ENCODE measurements at places on chromosomes 6 and 20. TPM values are rescaled to one million over a fixed set of nuclear protein-coding genes. Genes with fewer than 3 reads are reported as not detected.

DNA sequence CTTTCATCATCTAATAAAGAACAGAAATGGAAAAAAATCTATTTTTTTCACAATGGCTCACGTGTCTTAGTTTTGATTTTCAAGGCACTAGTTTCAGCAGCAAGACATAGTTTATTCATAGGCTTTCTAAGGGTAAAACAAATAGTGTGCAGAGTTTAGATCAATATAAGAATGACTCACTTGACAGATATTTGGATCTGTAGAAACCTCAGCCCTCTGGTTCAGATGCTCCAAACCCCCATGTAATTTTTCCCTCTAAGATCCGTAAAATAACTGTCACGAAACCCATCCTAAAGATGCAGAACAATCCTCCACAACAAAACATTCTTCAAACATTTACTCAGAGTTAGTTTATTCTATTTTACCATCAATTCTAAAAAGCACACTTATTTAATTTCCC is 43.4 kb downstream of the IYD start:
- no peak for DNase-seq

CTCFL gene
- not detected for total RNA-seq

SLC35B2 gene
- total RNA-seq, result 56.6 TPM

GRCh38 chr6:89385846-89386245 is 26.2 kb downstream of the RRAGD start:
- DNase-seq, result no peak

DNA sequence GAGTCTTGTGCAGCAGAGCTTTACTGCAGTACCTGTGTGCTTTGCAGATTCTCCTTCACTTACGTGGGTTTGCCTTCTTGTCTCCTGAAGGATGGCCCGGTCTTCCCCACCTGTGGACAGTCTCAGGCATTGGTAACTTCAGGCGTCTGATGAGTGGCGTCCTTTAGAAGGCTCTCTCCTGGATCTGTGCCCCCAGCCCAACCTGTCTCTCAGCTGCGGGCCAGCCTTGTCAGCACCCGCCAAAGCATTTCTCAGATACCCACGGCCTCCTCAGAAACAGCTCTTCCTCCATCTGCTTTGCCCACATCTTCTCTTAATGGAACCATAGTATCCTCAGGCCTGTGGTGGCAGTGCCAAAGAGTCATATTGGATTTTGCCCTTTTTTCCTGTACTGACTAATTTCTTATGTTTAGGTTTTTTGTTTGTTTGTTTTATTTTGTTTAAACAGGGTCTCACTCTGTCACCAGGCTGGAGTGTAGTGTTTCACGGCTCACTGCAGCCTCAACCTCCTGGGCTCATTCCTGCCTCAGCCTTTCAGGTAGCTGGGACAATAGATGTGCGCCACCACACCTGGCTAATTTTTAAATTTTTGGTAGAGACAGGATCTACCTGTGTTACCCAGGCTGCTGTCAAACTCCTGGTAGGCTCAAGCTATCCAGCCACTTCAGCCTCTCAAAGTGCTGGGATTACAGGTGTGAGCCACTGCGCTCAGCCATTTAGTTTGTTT is 96.6 kb downstream of the ARID1B start:
- no peak for DNase-seq

DNA sequence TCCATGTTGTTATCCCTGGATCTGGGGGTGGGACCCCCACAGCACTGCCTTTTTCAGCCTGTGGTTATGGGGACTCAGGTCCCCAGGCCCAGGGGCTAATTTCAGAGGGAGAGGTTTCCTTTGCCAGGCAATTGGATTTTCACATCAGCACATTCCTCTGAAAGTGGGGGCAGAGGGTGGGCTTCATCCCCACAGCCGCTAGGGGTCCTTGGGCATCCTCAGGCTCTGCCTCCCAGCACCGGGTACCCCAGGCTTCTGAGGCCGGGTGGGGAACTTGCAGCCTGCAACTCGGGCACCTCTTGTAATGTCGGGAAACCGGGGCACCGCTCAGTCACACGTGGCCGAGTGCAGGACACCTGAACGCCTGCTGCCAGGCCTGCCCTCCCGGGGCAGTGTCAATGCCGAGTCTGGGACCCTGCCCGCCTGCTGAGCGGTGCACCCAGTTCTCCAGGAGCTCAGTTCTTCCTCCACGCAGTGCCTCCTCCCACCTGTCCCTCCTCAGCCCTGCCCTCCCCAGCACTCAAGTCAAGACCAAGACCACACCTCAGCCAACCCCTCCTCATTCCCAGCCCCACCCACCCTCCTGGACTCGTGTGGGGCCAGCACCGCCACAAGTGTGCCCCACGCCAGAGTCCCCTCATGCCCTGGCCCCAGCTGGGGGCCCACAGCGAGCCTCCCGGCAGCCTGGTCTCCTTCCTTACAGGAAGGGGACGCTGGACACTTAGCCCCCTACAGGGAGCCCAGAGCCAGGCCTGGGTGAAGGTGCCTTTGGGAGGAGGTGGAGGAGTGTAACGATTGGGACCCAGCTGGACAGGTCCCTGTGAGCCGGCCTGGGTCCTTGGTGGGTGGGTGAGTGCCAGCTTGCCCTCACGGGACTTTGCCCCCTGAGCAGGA is 8.8 kb upstream of the CHRNA4 start:
- DNase-seq, result no peak

DNA sequence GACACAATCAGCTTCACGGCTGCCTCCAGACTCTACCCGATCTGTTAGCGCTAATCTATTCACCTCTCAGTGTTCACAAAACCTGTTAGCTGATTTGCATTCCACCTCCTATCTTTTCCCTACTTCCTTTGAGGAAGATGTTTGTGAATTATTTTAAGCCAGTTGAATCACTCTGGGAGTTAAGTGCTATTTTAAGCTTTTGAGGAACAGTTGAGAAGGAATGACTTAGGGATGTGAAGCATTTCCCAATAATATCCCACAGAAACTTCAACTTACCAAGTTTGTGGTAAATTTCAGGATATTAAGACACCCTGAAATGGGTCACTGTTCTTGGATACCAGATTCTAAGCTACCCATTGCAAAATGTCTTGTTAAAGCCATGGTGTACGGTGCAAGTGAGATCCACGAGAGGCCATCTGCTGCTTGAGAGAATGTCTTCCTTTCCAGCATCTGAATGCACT is 145.2 kb upstream of the CITED2 start:
- DNase-seq, result no peak

GRCh38 chr20:40218316-40218969 is 470.6 kb downstream of the MAFB start:
- DNase-seq, result no peak

ENPP3 gene
- total RNA-seq, result not detected

DNA sequence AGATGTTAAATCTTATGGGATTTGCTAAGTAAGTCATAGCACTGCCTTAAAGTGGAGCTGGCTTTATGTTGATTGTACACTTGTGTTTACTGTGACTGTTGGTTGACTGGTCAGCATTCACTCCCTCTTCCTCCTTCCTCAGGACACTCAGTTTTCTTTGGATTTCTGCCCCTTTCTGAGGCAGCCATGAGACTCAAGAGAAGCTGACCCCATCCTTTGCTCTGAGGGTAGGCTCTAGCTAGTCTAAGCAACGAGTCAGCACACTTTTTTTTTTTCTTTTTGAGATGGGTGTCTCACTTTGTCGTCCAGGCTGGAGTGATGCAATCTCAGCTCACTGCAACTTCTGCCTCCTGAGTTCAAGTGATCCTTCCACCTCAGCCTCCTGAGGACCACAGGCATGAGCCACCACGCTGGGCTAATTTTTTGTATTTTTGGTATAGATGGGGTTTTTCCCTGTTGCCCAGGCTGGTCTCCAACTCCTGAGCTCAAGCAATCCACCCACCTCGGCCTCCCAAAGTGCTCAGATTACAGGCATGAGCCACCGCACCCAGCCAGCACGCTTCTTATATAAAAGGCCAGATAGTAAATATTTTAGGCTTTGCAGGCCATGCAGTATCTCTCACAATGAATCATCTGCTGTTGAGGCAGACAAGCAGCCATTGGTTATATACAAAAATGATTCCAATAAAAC is 191.4 kb downstream of the NFATC2 start:
- DNase-seq, result no peak

- DNase-seq, result no peak
Observed at GRCh38 chr20:49620364-49621240, 52.7 kb upstream of the PTGIS start.

COL21A1 gene
- 0.29 TPM for total RNA-seq
